ENCODE measurements at places on chromosomes 5 and 9.

GRCh38 chr9:33921967-33922895, 105.3 kb downstream of the UBE2R2 start:
- peak; percentile 30 for DNase-seq

DNA sequence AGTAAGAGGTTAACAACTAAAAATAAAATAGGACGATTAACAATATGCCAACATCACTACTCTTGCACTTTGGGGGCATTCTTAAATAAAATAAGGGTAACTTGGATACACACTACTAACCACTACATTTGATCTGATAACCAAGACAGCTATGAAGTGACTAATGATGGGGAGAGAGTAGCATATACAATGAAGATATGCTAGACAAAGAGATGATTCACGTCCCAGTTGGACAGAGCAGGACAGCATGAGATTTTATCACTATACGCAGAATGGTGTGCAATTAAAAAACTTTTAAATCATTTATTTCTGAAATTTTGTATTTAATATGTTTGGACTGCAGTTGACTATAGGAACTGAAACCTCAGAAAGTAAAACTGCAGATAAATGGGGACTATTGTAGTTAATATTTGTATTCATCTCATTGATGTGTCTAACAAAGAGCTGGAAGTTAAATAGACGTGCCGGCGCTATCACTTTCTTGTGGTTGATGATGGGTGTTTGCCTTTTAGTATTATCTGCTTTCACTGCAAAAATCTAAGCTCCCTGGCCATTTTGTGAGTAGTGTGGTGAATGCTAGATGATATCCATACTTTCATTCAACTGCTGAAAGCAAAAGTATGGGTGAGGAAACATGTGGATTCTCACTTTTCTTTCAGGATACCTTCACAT, 18.7 kb downstream of the GIN1 start:
- DNase-seq, result no peak

- no peak for DNase-seq
These were observed 66.6 kb upstream of the CTNNA1 start for GRCh38 chr5:138686668-138687067.

DNA sequence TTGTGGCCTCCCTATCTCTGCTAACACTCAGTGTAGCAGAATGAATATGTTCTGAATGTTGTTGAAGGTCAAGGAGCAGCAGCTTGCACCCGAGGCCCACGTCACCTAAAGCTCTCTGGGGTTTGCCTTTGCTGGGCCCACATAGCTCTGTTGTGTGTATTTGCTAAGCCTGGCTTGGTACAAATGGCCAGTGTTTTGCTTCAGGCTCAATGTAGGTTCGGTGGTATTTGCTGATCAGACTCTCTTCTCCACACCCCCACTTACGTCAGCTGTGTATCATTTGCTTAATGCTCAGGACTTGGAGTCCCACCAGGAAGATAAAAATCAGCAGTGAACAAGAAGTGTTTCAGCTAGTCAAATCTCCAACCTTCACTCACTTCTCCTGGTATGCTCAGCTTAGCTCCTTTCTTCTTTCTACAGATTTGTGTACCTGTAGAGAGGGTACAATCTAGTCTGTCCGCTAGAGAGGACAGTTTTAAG, 4.8 kb upstream of the RFESD start:
- DNase-seq, result no peak

Measured in activated CD4-positive, alpha-beta T cell treated with anti-CD3 and anti-CD28 coated beads, Interleukin-2, Interleukin-6, amounts not matched to agents 100 ng/mL and 50 ng/mL, durations not matched to agents 16 hours and 8 hours (primary cell).